ENCODE measurements at places on chromosomes 4 and X.

- no peak for DNase-seq
These were observed 6.4 kb downstream of the TCEAL8 start for GRCh38 chrX:103248553-103248952.

- DNase-seq: no peak
These were observed 80.5 kb downstream of the NHSL2 start for GRCh38 chrX:71991164-71991563.

DNA sequence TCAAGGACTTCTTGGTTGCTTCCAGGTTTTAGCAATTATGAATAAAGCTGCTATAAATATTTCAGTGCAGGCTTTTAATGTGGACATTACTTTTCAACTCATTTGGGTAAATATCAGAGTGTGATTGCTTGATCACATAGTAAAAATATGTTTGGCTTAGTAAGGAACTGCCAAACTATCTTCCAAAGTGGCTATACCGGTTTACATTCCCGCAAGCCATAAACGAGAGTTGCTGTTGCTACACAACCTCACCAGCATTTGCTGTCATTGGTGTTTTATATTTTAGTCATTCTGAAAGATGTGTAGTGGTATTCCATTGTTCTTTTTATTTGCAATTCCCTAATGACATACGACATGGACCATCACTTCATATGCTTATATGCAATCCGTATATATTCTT lies 30.9 kb upstream of the SPOCK3 start:
- DNase-seq: no peak

DNA sequence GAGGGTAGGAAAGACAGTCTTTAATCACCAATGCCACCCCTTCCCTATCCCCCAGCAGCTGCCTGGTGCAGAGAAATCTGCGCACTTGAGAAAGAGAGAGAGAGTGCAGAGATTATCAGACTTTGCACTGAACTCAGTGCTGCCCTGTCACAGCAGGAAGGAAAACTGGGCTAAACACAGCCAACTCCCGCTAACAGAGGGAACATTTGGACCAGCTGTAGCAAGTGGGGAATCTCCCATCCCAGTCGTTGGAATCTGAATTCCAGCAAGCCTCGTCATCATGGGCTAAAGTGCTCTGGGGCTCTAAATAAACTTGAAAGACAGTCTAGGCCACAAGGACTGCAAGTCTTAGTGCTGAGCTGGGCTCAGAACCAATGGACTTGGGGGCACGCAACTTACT lies 168.7 kb downstream of the DLG3 start:
- DNase-seq: no peak

GRCh38 chr4:70544279-70544868 lies 26.0 kb downstream of the AMTN start:
- DNase-seq: no peak

DNA sequence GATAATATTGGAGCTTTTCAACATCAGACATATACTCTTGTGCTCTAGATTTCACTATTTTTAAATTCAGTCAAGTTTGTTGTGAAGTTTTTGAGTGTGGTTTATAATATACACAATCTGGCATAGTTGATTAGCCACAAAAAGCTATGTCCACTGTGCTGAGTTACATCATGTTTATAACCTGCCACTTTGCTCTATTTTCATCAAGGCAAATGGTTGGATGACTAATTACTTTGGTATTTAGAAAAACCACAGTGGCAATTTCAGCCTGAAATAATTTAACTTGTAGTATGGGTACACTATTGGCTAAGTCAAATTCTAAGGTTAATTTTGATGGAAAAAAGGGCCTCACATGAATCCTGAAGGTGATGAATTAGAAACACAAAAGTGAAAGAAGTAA lies 262.6 kb downstream of the C4orf33 start:
- no peak for DNase-seq

DNA sequence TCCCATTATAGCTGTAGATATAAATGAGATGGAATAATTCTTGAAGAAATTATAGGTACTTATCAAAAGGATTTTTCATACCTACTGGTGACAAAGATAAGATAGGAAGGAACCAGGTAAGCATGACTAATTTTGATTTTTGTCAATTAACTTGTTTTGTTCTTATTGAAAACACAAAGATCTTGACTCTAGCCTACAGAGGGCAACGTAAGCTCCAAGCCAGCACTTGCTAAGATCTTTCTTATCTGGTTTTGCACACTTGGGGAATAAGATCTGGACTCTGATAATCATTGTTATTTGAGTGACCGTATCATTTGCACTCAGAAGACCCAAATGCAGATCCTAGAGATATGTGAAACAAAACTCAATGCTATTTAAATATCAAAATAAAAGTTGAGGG lies 223.4 kb downstream of the VEGFC start:
- DNase-seq: no peak

DNA sequence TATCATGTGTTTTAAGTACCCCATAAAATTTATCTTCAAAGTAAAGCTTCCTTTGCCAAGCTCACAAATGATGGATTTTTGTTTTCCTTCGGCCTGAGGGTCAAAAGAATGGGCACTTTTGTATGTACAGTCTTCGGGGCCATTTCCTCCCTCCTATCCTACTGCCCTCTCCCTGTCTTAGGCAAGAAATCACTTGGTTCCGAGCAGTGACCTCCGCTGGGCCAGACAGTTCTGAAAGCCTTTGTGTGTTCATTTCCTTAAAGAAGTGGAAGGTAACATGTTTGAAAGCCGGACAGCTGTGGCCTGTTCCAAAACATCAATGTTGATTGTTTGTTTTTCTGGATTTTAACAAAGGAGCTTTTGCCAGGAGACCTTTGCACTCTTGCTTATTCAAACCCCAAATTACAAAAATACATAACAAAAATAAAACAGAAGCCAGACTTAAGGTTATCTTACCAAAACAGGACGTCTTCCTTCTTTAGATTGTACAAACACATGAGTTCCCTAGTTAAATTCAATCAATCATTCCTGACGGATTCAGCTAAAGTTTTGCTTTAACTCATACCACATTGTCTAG lies 110.6 kb upstream of the LIMCH1 start:
- no peak for DNase-seq

DNA sequence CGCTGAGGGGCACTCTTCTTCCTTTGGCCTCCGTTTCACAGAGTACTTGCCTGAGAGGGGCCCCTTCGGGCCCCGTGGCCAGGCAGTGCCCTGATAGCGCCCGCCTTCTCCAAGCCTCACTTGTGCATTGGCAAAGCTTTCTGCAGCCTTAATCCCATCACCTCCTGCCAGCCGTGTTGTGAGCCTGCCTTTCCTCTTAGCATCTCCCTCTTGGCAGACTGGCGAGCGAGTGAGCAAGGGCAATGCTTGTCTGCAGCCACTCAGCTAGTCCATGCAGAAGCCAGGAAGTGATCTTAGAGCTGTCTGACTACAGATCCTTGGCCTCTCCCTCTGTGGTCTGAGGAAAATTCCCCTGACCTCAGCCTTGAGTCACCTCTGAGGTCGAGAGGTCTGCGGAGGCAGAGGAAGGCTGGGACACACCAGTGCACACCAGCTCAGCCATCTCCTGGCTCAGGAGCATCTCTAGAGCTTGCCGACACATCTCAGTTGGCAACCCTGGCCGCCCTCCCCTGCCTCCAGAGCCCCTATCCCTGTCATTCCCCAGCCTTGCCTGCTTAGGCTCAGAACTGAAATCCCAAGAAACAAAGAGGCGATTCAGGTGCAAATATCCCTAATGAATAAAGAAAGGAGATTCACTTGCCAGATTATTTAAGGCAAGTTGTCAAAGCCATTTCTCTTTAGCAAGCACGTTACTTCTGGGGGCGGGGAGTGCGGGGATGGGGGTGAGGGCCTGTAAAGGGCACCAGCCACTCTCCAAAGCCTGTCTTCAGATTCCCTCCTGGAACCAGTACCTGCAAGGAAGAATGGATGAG lies 143.5 kb upstream of the MAMLD1 start:
- no peak for DNase-seq

GRCh38 chr4:7777871-7778509 lies 161.7 kb downstream of the AFAP1 start:
- no peak for DNase-seq

DNA sequence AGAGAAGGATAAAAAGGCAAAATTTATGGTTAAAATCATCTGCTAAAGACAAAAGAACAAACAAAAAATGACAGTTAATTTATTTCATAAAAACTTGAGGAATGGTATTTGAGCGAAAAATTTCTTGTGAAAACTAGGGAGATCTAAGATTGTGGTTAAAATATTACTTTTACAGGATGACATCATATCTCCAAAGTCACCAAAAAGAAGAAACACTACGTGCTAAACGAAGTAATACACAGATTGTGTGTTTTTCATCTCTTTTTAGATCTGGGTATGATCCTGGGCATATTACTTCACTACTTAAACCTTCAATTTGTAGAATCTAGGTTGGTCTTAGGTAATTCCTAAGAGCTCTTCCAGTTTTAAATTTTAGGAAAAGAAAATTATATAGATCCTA lies 107.7 kb downstream of the CAMK2D start:
- DNase-seq: no peak

DNA sequence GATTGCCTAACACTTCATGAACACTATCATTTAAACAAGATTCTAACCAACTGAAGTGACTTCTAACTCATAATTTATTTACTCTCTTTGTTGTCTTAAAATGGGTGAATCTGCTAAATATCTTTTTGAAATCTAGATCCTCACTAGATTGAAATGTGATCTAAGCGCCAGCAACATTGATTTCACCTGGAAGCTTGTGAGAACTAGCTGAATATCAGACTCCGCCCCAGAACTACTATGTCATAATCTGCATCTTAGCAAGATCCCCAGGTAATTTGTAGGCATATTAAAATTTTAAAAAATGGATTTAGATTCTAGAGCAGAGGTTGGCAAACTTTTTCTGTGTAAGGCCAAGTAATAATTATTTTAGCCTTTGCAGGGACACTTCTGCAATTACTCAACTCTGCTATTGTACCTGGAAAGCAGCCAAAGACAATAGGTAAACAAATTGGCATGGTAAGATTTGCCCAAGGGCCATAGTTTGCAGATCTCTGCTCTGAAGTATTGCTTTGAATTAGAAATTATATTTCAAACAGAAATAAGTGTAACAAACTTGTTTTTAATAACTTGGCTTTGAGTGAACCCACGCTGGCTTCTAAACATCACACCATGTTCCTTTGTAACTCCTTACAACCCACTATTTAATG lies 121.5 kb downstream of the REELD1 start:
- DNase-seq: no peak

DNA sequence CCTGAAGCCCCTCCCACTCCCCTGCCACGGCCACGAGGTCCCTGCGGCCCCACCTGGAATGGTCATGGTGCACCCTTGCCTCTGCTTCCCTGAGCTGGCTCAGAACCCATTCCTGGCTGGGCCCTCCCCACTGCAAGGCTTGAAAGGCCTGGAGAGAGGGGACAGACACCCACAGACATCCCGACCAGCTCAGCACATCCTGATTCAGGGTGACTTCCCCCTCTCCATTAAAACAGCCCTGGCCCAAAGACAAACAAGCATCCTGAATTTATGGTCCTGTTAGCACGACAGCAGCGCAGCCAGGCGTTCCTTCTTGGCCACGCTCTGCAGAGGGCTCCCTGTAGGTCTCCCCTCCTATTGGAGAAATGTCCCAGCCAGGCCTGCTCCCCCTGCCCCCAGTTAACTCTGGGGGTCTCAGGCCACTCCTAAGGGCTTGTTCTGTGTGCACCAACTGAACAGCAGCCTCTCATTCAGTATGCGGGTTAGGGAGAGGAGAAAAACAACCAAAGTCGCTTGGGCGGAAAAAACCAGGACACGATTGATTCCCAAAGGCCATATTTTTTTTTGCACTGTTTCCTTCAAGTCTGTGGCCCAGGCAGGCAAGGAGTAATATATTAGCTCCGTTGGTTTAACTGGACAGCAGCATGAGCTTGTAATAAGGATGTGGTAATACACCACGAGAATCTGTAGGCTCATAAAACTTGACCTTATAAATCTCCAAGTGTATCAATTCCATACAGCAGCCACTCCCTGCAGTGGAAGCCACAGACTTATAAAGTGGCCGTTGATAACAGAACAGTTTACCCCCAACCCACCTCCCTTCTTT lies 106.7 kb upstream of the MSX1 start:
- no peak for DNase-seq

- no peak for DNase-seq
These were observed 444.7 kb downstream of the IQCM start for GRCh38 chr4:149370785-149371420.

DNA sequence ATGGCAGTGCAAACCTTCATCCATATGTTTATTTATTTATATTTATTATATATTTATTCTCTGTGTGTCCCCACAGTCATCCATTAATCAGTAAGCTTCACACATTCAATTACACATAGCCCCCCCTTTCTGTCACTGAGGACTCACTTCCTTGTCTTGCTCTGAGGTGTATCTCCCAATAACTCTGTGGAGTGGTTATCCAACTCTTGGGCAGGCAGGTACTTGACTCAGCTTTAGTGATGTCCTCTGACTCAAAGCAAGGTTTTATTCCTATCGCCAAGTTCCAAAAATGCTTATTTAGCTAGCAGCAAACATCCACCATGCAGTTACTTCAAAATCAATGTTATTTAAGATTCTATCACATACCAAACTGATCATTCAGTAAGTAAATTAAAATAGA lies 25.2 kb upstream of the NDP start:
- DNase-seq: no peak

DNA sequence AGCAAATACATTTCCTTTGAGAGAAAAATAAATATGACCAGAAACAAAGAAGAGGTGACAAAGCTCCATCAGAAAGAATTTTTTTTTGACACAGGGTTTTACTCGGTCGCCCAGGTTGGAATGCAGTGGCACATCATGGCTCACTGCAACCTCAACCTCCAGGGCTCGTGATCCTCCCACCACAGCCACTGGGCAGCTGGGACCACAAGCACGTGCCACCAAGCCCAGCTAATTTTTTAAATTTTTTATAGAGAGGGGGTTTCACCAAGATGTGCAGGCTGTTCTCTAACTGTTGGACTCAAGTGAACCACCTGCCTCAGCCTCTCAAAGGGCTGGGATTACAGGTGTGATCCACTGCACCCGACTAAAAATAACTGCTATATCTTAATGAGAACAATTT lies 10.3 kb downstream of the ADH5 start:
- no peak for DNase-seq

DNA sequence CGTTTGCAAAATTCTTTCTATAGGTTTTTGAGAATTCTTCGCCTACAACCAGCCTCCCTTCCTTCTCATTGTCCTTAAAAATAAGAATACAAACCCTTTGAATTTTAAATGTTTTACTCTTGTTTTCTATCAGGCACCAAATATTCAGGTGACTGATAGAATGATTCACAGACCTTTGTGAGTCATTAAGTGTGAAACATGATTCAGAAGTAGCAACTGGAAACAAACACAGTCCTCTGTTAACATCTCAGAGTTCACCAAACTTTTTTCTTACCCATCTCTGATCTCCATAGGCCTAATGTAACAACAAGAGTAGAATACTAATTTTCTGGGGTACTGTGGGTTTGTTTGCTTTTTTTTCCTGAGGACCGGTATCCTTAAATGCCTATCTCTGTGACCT lies 63.4 kb upstream of the MAB21L2 start:
- DNase-seq: no peak

Data from T-helper 1 cell (primary cell).